Mammary microvascular endothelial cell (primary cell): ENCODE measurements at places on chromosomes 7 and 10. TPM values are rescaled to one million over a fixed set of nuclear protein-coding genes. Genes with fewer than 3 reads are reported as not detected.

The FAM237B gene
- not detected in 2 replicates for total RNA-seq

The ATRNL1 gene
- not detected in 2 replicates for total RNA-seq

The GRM3 gene
- total RNA-seq, result not detected in 2 replicates

The NEBL gene
- total RNA-seq, result 7.6 and 8.3 TPM in 2 replicates

The TMEM26 gene
- total RNA-seq, result not detected in 2 replicates

The PRRT4 gene
- total RNA-seq, result not detected in 2 replicates
